ENCODE measurements at places on chromosomes 7 and 10. TPM values are rescaled to one million over a fixed set of nuclear protein-coding genes. Genes with fewer than 3 reads are reported as not detected.

Gene TAS2R3
- 4.2 TPM for total RNA-seq

Gene LAMB4
- 3.7 TPM for total RNA-seq

Gene CALML5
- 3.3 TPM for total RNA-seq

Gene VIPR2
- total RNA-seq, result 13.5 TPM

Gene LRRC4
- total RNA-seq, result 4.6 TPM

Measured in camera-type eye (tissue), 1 donor.